Urinary bladder (tissue), 4 donors: ENCODE measurements at places on chromosomes 2 and 18. TPM values are rescaled to one million over a fixed set of nuclear protein-coding genes. Genes with fewer than 3 reads are reported as not detected.

Gene KLHL29
- total RNA-seq, result 8.7 TPM

DNA sequence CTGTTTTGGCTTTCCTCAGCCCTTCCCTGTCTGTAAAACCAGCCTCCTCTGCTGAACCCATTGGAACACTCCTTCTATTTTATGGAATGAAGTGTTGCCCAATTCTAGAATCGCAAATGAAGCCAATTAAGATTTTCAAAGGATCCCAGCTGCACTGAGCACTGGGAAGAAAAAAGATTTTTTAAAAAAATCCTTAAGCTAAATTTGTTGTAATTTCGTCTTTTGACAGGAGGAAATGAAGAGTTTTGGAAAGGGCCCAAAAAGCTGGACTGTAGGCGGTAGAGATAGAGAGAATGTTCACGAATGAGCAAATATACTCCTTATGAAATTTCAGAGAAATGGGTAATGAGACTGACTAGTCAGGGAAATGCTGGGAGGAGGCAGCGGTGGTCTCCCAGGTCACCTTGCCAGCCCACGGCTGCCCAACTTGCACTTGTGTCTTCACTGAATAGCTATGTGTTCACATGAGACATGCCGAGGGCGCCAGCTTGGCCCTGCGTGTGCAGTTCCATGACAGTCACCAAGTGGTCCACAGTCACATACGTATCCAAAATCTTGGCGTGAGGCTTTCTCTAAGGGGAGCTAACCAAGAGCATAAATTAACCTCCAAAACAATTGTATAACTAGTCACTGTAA, 69.9 kb downstream of the SGPP2 start:
- DNase-seq, result peak; percentile 62

GRCh38 chr2:46116553-46116991, 180.6 kb upstream of the EPAS1 start:
- no peak for DNase-seq

- no peak for DNase-seq
Observed at GRCh38 chr2:28726177-28726576, 25.5 kb upstream of the PPP1CB start.

- no peak for DNase-seq
Observed at GRCh38 chr2:205133544-205133943, 548.8 kb upstream of the NRP2 start.

Gene UBE2E3
- total RNA-seq, result 123 TPM

- no peak for DNase-seq
Observed at GRCh38 chr2:44934983-44935728, 6.3 kb upstream of the SIX3 start.

GRCh38 chr2:227188292-227188691, 23.9 kb downstream of the COL4A3 start:
- DNase-seq, result no peak

Gene CDH2
- total RNA-seq, result 18.7 TPM
